ENCODE measurements at places on chromosomes 7 and 10. TPM values are rescaled to one million over a fixed set of nuclear protein-coding genes. Genes with fewer than 3 reads are reported as not detected.

The RAMP3 gene
- total RNA-seq = not detected

The GDF10 gene
- not detected for total RNA-seq

DNA sequence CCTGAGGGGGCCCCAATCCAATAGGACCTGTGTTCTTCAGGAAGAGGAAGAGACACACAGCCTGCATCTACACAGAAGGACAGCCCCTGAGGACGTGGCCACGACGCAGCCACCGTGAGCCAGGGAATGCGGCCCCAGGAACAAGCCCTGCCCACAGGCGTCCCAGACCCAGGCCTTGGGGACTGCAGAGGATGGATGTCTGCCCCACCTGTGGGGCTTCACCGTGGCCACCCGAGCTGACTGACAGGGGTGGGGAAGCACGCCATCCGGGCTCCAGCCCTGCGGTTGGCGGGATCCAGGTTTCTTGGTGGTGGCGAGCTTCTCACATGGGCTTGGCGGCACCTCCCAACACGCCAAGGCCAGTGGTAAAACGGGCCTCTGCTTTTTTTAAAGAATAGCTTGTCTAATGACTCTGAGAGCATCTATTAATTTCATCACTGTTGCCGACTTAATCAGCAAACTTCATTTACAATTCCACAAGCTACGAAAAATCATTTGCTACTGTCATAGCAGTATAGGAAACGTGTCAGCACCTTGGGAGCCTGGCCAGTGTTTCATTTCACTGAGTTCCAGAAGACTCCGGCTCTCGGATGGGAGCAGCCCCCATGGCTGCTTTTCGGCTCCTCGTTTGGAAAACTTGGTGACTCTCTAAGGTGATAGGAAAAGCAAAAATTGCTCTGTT is 584.0 kb downstream of the PTPRN2 start:
- DNase-seq = no peak
- no peaks in the 10 kb centered on the region for H3K27me3 ChIP-seq
- H3K4me3 ChIP-seq = no peak overlapping the region
- no peaks in the 10 kb centered on the region for H3K4me1 ChIP-seq
- H3K27ac ChIP-seq = no peak overlapping the region
- no peaks in the 10 kb centered on the region for H3K36me3 ChIP-seq

GRCh38 chr10:122282909-122283308 is 11.8 kb downstream of the BTBD16 start:
- H3K4me1 ChIP-seq = no peaks in the 10 kb centered on the region
- peak; percentile 67 for DNase-seq
- no peaks in the 10 kb centered on the region for H3K36me3 ChIP-seq
- H3K4me3 ChIP-seq = no peak overlapping the region
- no peak overlapping the region for H3K27ac ChIP-seq
- no peaks in the 10 kb centered on the region for H3K27me3 ChIP-seq

- no peak overlapping the region for H3K27ac ChIP-seq
- DNase-seq = peak; percentile 45
- no peak overlapping the region for H3K4me3 ChIP-seq
- no peaks in the 10 kb centered on the region for H3K36me3 ChIP-seq
- no peaks in the 10 kb centered on the region for H3K27me3 ChIP-seq
Measured at GRCh38 chr7:44279286-44279685, 46.1 kb downstream of the CAMK2B start.

The NPFFR1 gene
- total RNA-seq = not detected

DNA sequence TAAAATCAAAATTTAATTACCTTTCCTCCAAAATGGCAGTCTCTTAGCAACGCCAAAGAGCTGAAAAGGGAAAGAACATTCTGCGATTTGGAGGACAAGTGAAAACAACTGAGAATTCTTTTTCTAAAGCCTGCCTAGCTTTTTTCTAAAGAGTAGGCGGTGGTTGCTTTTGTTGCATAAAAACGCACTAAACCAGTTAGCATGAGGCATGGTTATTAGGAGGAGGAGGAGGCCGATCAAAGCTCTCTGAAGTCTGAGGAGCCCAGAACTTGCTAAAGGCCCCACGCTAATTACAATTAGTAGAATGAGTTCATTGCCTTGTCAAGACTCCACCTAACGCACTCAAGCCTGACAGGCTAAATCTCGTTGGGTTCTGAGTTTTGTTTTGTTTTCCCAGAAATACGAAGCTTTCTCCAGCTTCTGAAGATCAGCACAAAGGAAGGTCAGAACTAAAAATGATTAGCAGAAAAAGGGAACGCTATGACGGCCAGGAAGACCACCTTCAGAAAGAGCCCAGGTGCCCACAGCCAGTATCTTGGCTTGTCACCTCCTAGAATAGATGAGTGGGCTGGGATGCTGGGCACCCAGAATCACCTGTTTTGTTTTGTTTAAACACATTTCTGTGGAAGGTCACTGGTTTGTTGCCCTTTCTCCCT is 72.0 kb downstream of the FGFR2 start:
- H3K36me3 ChIP-seq = peaks cover 21% of the 10 kb centered on the region
- H3K4me3 ChIP-seq = no peak overlapping the region
- no peaks in the 10 kb centered on the region for H3K27me3 ChIP-seq
- no peak for DNase-seq
- H3K27ac ChIP-seq = peak overlapping the region; percentile 4

GRCh38 chr10:56537984-56538383 is 176.9 kb upstream of the ZWINT start:
- no peaks in the 10 kb centered on the region for H3K36me3 ChIP-seq
- H3K27ac ChIP-seq = no peak overlapping the region
- no peaks in the 10 kb centered on the region for H3K4me1 ChIP-seq
- H3K4me3 ChIP-seq = no peak overlapping the region
- DNase-seq = no peak

DNA sequence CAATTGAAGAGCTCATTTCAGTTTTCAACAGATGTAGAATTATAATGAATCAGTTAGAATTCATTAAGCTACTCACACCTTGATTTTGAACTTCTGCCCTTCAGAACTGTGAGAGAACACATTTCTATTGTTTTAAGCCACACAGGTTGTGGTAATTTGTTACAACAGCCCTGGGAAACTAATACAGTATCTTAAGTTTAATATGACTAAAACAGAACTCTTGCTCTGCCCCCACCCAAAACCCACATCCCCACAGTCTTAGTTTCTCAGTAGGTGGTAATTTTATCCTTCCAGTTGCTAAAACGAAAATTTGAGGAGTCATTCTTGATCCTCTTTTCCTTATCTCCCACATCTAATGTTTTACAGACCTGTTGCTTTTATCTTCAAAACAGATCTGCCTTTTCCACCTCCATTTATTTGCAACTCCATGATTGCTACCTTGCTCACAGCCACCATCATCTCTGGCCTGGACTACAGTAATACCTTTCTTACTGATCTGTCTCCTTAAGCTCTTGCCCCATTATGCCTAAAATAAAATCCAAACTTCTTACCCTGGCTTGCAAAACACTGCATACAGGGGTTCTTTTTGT is 72.8 kb upstream of the NXPH1 start:
- no peaks in the 10 kb centered on the region for H3K36me3 ChIP-seq
- H3K4me3 ChIP-seq = no peak overlapping the region
- no peak for DNase-seq
- H3K27me3 ChIP-seq = peaks cover 27% of the 10 kb centered on the region
- no peaks in the 10 kb centered on the region for H3K4me1 ChIP-seq

DNA sequence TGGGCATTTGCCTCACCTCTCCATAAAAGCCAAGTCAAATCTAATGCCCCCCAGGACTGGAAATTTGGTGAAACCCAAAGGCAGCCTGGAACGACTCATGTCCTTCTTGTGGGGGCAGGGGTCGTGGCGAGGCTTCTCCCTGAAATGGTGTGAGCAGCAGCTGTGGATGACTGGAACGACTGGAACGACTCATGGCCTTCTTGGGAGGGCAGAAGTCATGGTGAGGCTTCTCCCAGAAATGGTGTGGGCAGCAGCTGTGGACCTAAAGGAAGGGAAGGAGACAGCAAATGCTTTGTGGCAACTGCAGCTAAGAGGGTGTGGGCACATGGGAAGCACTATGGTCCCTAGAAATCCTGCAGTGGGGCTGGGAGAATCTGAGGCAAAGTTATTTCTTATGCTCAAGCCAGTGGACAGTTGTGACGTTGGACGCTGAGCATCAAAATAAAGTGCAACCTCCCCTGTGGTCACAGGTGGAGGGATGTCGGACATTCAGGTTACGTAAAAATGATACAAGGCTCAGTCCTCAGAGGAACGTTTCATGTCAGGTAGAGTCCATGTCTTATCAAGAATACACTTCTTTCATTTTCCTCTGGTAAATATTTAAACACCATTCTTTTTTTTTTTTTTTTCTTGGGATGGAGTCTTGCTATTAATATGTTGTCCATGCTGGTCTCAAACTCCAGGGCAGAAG is 107.0 kb upstream of the KIF5B start:
- no peak overlapping the region for H3K27ac ChIP-seq
- H3K4me1 ChIP-seq = no peaks in the 10 kb centered on the region
- H3K36me3 ChIP-seq = no peaks in the 10 kb centered on the region
- no peak for DNase-seq
- no peaks in the 10 kb centered on the region for H3K27me3 ChIP-seq

GRCh38 chr7:44378744-44379143 is 53.4 kb upstream of the CAMK2B start:
- no peak overlapping the region for H3K27ac ChIP-seq
- H3K27me3 ChIP-seq = no peaks in the 10 kb centered on the region
- peaks cover 14% of the 10 kb centered on the region for H3K36me3 ChIP-seq
- H3K4me1 ChIP-seq = no peaks in the 10 kb centered on the region

- H3K27me3 ChIP-seq = peaks cover 98% of the 10 kb centered on the region
- peak; percentile 16 for DNase-seq
- H3K36me3 ChIP-seq = no peaks in the 10 kb centered on the region
- H3K27ac ChIP-seq = no peak overlapping the region
Measured at GRCh38 chr10:110165239-110165638, 42.2 kb upstream of the MXI1 start.
